ENCODE measurements at places on chromosomes 3 and 15.

DNA sequence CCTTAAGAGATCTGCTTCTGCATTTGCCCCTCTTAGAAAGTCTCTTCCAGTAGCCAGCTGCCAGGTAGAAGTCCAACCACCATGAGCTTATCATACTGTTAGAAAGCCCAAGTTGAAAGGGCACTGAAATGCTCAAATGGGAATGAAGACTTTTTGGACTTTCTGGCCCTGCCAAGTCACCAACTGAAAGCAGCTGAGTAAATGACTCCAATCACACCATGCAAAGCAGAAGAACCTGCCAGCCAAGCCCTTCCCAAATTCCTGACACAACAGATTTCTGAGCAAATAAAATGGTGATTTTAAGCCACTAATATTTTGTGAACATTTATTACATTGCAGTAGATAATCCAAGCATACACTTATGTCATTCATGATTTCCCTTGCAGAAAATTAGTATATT, 2.1 kb upstream of the CMTM8 start:
- no peak for DNase-seq

GRCh38 chr3:87733671-87734367, 325.0 kb downstream of the CGGBP1 start:
- DNase-seq: no peak

- DNase-seq: no peak
Measured at GRCh38 chr15:64341961-64342360, 14.0 kb downstream of the CSNK1G1 start.

DNA sequence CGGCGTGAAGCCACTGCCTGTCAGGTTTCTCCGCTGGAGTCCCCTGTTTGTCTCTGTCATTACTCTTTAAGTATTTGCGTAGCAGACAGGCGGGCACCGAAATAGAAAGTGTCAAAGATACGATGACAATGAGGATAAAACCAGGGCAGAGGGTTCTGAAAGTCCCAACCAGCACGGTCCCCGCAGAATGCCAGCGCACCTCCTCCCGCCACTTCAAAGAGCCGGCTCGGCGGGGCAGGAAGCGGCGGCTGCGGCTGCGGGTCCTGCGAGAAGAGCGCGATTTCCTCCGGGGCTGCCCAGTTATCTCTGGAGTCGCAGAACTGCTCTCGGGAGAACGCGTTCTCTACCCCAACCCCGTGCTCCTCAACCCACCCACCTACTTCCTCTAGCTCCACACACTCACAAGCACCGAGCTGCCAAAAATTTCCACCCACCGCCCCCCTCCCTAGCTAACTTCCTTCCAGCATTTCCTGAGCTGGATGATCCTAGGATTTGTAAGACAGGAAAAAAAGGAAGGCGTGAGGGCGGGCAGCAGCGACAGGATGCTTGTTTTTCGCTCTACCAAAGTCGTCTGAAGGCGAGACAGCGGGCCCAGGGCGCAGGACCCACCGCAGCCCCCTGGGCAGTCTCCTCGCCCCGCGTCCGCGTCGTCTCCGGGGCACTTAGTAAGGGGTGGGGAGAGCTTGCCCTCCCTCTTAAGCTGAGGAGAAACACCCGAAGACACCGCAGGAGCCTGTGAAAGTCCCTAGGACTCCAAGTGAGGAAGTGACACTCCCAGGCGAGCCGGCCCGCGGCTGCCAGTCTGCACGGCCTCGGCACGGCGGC, at the start of gene ARHGAP31:
ARHGAP31 (plus strand) TSS at position 513 of the 825 bp plus-strand sequence. CDS start 522 bp downstream, outside the sequence.
- peak; percentile 75 for DNase-seq

DNA sequence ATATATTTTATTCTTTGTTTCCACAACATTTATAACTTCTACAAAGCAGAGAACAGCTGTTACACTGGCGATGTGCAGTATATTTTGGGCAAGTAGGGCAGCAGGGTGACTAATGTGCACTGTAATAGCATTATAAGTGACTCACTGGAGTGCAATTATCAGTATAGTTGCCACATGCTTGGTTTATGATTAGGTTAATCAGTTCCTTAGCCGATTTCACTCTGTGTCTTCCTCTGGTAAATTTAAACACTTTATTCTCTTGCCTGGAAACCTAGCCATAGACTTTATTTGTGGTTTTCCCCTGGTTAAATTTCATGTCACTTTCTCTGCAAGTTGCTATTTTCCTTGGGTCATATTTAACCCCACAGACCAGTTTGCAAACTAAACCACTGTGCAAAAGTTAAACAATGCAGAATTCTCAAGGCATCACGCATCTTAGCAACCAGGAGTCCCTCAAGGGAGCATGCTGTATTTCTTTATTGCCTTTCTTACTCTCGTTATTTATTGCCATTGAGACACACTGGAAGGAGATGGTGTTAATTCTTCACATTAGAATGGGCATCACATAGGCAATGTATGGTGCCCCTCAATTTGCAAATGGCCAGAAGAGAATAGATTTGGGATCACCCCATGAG, 690.2 kb upstream of the DPPA4 start:
- no peak for DNase-seq

GRCh38 chr15:60916679-60917460, 312.2 kb downstream of the RORA start:
- DNase-seq: peak; percentile 78

DNA sequence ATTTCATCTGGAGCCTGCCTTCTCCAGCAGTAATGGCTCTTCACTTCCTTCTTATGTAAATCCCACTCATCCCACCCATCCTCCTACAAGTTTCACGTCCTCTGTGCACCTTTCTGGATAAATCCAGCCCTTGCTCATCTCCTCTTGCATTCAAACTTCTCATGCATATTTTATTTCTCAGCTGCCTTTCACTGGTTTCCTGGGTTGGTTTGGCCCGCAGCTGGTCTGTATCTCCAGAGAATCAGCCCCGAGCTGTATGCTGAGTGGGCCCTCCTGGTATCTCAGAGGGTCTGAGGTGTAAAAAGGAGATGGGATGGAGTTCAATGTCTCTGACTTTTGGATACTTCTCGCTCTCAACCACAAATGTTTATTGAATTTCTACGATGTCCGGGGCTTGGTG, 248.6 kb upstream of the FEZF2 start:
- no peak for DNase-seq

GRCh38 chr3:59280113-59280512, 230.3 kb upstream of the CFAP20DC start:
- no peak for DNase-seq

GRCh38 chr3:108820586-108820985, 2.0 kb upstream of the TRAT1 start:
- no peak for DNase-seq

GRCh38 chr3:175155172-175155571, 296.0 kb downstream of the NAALADL2 start:
- DNase-seq: no peak

DNA sequence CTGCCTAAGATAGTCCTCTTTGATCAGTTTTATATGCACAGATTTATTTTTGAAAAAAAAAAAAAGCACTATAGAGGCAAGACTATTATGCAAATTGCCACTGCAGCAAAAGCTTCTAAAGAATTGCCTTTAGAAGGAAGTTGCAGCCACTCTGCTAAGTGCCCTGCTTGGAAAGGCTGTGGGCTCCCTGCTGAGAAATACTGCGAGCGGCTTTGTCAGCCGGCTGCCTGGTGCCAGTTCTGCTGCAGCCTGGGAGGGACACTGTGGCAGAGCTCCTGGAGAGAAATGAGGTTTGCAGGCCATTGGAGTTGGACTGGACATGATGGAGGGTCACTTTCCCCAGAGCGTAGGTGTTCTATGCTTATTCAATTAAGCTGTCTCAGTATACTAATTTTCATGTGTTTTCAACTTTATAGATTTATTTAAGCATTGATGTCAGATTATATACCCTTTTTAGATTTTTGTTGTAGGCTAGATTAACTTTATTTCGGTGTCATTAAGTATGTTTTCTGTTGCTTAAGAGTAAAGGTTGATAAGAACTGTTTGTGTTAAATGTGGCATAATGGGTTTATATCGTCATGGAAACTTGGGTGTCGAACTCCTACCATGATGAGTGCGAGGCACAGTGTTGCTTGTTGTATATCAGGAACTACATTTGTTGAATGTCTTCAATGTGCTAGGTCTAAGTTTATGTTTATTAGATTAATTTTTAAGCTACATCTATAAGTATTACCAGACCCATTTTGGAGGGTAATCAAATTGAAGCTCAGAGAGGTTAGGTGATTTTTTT, 6.6 kb downstream of the MAP2K5 start:
- DNase-seq: no peak

- DNase-seq: no peak
Measured at GRCh38 chr3:161939918-161940620, 443.5 kb downstream of the OTOL1 start.

DNA sequence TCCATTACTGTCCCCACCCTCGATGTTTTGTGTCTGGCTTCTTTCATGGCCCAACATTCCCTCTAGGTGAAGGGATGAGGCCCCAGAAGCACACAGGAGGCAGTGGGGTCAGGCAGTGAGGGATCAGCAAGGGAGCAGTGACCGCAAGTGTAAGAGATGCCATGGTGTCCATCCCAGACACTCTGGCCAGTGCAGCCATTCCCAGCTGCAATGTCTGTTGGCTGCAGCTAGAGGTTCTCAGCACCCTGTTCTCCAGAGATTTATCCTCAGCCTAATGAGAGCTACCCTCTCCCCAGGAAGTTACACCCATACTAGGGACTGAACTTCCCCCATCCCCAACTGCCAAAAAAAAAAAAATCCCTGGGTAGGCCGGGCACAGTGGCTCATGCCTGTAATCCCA, 40.2 kb downstream of the TRANK1 start:
- no peak for DNase-seq

DNA sequence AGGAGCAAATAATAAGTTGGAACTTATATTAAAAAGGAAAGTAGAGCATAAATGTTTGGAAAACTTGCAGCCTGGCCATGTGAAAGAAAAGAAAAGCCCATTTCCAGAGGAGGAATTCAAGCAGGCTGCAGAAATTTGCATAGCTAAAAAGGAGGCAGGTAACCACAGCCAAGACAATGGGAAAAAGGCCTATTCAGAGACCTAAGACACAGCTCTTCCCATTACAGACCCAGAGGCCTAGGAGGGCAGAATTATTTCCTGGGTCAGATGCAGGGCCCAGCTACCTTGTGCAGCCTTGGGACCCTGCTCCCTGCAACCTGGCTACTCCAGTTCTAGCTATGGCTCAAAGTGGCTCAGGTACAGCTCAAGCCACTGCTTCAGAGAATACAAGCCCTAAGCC, 234.6 kb upstream of the BCHE start:
- DNase-seq: no peak

GRCh38 chr3:126345231-126345630, 12.0 kb downstream of the KLF15 start:
- no peak for DNase-seq

GRCh38 chr3:125213364-125213755, 812 bp upstream of the SLC12A8 start:
- no peak for DNase-seq

DNA sequence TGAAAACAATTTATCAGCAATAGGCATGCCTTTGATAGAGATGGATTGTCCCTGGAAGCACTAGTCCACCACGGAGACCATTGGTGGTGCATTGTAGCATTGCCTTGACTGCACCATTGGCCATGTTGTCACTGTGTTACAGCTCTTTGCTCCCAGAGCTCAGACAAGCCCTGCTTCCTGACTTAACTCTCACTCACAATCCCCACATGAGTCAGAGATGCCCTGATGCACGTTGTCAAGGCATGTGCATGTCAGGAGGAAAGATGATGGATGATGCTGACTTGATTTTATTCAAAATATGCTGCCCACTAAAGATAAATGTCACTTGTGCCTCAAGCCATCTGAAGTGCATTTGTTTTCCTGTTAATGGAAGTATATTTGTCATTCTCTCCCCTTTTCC, 266.1 kb downstream of the ARRDC4 start:
- no peak for DNase-seq

DNA sequence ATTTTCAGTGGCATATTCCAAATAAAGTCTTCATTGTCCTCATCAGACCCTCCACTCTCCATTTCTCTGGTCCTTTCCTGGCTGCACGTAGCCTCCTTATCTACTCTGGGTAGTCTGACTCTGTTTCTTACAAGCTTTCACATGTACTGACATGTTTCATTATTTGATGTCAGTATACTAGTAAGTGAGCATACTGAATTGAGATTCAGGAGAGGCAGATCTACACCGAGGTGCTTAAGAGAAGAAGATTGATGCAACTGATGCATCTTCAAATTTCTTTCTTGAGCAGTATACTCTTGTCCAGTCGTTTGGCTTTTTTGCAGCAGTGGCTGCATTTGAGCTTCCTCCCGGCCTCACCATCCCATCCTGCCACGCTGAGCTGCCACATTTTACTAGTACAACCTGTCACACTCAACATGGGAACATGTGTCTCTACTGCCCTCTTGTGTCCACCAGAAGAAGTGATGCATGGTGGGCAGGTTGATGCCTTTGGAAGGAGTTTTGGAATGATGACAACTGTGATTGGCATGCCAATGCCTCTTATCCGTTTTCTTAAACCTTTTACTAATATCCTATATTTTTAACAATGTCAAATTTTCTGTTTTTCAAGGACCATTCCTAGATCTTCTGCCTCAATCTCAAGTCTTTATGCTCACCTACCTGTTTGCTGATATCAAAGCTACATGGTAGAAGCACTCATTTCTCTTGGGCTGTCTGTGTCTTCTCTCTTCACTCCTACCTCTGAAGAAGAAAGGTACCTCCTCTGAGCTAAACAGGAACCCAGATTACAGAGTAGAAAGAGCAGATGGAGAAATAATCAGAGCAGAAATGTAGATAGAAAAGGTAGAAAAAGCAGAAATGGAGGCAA, 38.7 kb downstream of the GUCA1C start:
- peak; percentile 22 for DNase-seq

- no peak for DNase-seq
Measured at GRCh38 chr3:123302961-123303360, 101.2 kb downstream of the SEC22A start.

DNA sequence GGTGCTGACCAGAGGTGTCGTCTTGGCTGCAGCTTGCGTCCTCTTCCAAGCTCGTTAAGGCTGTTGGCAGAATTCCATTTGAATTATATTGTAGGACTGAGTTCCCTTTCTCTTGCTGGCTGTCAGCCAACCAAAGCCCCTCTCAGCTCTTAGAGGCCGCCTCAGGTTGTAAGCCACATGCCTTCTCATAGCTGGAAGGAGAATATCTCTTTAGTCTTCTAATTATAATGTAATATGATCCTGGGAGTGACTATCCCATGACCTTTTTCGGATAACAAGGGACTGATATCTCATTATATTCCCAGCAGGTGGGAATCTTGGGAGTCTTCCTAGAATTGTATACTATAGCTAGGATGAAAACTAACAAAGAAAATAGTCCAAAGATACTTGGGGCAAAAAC, 4.8 kb downstream of the SCG5 start:
- no peak for DNase-seq

DNA sequence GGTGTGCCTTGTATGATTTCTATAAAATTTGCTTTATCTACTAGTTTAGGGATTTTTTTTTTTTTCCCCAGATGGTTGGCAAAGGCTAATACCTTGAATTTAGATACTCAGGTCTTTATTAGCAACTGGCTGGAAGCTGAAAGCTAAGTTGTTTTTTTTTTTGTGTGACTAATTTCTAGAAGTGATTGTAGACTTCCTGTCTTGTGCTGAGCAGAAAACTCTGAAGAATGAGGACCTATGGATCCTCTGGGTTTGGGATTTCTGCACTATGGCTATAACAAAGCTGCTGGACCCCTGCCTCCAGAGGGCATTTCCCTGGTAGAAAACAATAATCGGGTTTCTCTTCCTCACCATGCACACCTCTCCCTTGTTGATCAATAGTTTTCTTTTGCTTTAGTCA, 10.0 kb downstream of the ARIH2 start:
- DNase-seq: no peak
